ENCODE measurements at places on chromosomes 3 and 15. TPM values are rescaled to one million over a fixed set of nuclear protein-coding genes. Genes with fewer than 3 reads are reported as not detected.

Gene GNAT1
- not detected for total RNA-seq

Gene ZNF148
- total RNA-seq: 11.4 TPM

Gene NUTM1
- total RNA-seq: not detected

Gene CYP1A2
- total RNA-seq: not detected

Gene ACKR2
- 0.07 TPM for total RNA-seq

Gene IL5RA
- total RNA-seq: not detected

Measured in A549 treated with CpdA at 1 μM for 4 hours (cell line).